ENCODE measurements at places on chromosomes 3 and 15. TPM values are rescaled to one million over a fixed set of nuclear protein-coding genes. Genes with fewer than 3 reads are reported as not detected.

DNA sequence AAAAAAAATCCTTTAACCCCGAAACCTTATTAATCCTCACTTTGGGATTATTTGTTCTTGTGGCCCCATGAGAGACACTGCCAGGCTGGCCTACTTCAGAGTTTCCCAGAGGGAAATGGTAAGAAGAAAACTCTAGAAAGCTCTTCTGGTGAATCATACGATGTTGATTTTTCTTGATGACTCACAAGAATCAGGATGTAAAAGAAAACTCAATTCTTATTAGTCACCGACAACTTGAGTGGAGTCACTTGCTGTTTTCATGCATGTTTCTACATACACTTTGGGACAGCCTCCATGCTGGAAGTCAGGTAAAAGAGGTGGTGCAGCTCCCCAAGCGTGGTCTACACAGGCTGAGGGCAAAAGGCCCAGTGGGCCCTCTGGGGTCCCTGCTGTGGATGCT lies 42.8 kb downstream of the MYO5C start:
- no peaks in the 10 kb centered on the region for H3K27me3 ChIP-seq
- no peak overlapping the region for H3K27ac ChIP-seq
- H3K36me3 ChIP-seq, result no peaks in the 10 kb centered on the region
- no peak for DNase-seq
- peaks cover 8% of the 10 kb centered on the region for H3K4me1 ChIP-seq

DNA sequence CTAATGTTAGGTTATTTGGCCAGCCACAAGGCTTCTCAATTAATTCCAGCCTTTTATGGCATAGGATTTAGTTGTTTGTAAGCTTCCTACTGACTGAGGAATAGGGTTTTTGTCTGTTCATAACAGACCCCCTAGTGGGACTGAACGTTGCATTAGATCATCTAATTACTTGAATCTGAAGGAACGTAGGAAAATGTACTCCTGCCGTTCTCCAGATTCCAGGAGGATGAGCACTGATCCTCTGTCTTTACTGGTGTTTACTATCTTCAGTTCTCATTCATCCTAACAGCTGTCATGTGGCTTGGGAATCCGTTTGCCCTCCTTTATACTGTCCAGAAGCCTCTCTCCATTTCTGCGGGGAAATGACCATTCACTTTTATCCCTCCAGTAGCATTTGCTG lies 52.7 kb downstream of the RAD54L2 start:
- H3K36me3 ChIP-seq, result peaks cover 31% of the 10 kb centered on the region
- no peak for DNase-seq
- no peaks in the 10 kb centered on the region for H3K27me3 ChIP-seq
- peaks cover 3% of the 10 kb centered on the region for H3K4me1 ChIP-seq

GRCh38 chr15:69543681-69544364 lies 91.2 kb downstream of the RPLP1 start:
- H3K27me3 ChIP-seq, result no peaks in the 10 kb centered on the region
- H3K36me3 ChIP-seq, result no peaks in the 10 kb centered on the region
- DNase-seq, result no peak
- H3K27ac ChIP-seq, result no peak overlapping the region

GRCh38 chr3:130975251-130975650 lies 51.4 kb downstream of the ASTE1 start:
- H3K27ac ChIP-seq, result no peak overlapping the region
- peaks cover 59% of the 10 kb centered on the region for H3K36me3 ChIP-seq
- no peak overlapping the region for H3K4me3 ChIP-seq

DNA sequence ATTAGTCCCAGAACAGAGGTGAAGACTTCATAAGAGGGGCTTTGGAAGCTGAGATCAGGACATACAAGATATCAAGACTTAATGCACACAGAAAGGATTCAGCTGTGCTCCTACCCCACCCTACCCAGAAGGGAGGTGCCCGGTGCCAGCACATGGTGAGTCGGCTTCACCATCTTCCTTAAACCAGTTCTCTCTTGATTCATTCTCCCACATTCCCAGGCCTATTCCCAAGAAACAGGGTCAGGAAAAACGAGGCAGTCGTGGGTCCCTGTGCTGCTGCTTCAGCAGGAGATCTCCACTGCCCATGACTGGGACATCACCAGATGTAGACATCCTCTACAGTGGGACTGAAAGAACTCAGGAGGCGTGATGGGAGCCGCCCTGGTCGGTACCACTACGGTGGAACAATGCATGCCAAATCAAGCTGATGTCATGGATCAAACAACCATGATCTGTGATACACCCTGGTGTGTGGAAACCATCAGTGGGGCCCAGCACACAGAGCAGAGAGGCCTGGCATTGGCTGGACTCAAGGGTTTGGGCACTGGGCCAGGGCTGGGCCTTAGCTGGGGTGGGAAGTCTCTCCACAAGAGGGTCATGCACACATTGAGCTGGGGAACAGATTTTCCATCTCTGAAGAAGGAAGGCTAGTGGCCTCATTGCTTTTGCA lies 41.9 kb downstream of the CCDC12 start:
- H3K36me3 ChIP-seq, result peaks cover 47% of the 10 kb centered on the region
- DNase-seq, result no peak
- peaks cover 74% of the 10 kb centered on the region for H3K4me1 ChIP-seq
- H3K4me3 ChIP-seq, result no peak overlapping the region

DNA sequence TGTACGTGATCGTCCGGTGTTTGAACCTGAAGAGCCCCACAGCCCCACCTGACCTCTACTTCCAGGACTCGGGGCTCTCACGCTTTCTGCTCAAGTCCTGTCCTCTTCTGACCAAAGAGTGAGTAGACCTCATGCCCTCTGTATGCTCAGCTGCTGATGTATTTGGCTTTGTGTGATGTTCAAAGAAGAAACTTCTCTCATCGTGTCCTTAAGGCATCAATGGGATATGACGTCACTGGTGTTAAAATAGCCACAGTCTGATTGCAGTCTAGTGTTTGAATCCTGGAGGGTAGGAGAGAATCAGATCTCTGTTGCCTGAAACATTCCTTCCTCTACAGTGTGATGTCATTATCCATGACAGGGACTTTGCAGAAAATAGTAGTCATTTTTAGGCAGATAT lies 28.1 kb downstream of the ABHD2 start:
- no peak overlapping the region for H3K4me3 ChIP-seq
- peaks cover 12% of the 10 kb centered on the region for H3K4me1 ChIP-seq
- DNase-seq, result no peak
- H3K36me3 ChIP-seq, result peaks cover 61% of the 10 kb centered on the region
- H3K27ac ChIP-seq, result no peak overlapping the region
- no peaks in the 10 kb centered on the region for H3K27me3 ChIP-seq

DNA sequence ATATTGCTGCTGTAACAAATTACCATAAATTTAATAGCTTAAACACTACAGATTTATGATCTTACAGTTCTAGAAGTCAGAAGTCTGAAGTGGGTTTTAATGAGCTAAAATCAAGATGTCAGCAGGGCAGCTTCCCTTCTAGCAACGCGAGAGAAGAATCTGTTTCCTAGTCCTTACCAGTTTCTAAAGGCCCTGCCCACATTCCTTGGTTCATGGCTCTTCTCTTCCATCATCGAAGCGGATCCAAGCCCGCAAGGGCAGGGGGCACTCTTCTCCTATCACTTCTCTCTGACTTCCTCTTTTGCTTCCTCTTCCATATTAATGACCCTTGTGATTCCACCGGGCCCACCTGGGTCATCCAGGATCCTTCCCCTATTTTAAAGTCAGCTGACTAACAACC lies 16.1 kb downstream of the MINDY4B start:
- peaks cover 2% of the 10 kb centered on the region for H3K27me3 ChIP-seq
- no peak overlapping the region for H3K4me3 ChIP-seq
- H3K4me1 ChIP-seq, result no peaks in the 10 kb centered on the region
- no peak for DNase-seq
- no peak overlapping the region for H3K27ac ChIP-seq

- DNase-seq, result no peak
- no peaks in the 10 kb centered on the region for H3K27me3 ChIP-seq
- H3K4me1 ChIP-seq, result no peaks in the 10 kb centered on the region
- no peak overlapping the region for H3K4me3 ChIP-seq
- H3K36me3 ChIP-seq, result peaks cover 13% of the 10 kb centered on the region
Measured at GRCh38 chr3:129502641-129503408, 25.6 kb upstream of the RHO start.

DNA sequence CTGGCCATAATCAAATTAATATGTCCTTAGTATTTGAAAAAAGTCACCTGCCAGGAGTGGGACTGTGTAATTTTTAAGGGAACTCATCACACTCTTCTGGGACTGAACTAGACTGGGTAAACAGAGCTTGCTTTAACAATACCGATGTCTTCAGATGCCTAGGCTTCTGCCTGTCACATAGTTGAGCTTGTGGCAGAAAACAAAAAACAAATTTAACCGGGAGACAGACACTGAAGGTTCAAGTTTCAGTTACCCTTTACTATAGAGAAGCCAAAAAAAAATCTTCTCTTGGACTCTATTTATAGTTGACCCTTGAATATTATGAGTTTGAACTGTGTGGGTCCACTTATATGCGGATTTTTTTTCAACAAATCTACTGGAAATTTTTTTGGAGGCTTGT lies 10.8 kb downstream of the PPP1R2 start:
- H3K4me3 ChIP-seq, result no peak overlapping the region
- peaks cover 53% of the 10 kb centered on the region for H3K4me1 ChIP-seq
- peaks cover 45% of the 10 kb centered on the region for H3K36me3 ChIP-seq
- H3K27ac ChIP-seq, result peak overlapping the region; percentile 16
- DNase-seq, result no peak

- no peak overlapping the region for H3K4me3 ChIP-seq
- no peak for DNase-seq
- no peaks in the 10 kb centered on the region for H3K27me3 ChIP-seq
- no peaks in the 10 kb centered on the region for H3K36me3 ChIP-seq
Measured at GRCh38 chr15:58951388-58952007, 18.0 kb upstream of the SLTM start.

GRCh38 chr3:170062068-170062467 lies 24.3 kb downstream of the GPR160 start:
- peaks cover 4% of the 10 kb centered on the region for H3K4me1 ChIP-seq
- no peak overlapping the region for H3K4me3 ChIP-seq

- no peak overlapping the region for H3K4me3 ChIP-seq
- H3K27me3 ChIP-seq, result no peaks in the 10 kb centered on the region
- DNase-seq, result no peak
- H3K36me3 ChIP-seq, result peaks cover 9% of the 10 kb centered on the region
Measured at GRCh38 chr15:40696228-40696627, 1.3 kb downstream of the RAD51 start.

- peak; percentile 92 for DNase-seq
- peak overlapping the region; percentile 30 for H3K4me3 ChIP-seq
- H3K36me3 ChIP-seq, result peaks cover 88% of the 10 kb centered on the region
- H3K27me3 ChIP-seq, result no peaks in the 10 kb centered on the region
- H3K4me1 ChIP-seq, result peaks cover 100% of the 10 kb centered on the region
- H3K27ac ChIP-seq, result peak overlapping the region; percentile 82
Measured at GRCh38 chr3:52253314-52254304, 8.1 kb downstream of the PPM1M start.

- H3K27me3 ChIP-seq, result peaks cover 12% of the 10 kb centered on the region
- no peak for DNase-seq
- no peak overlapping the region for H3K27ac ChIP-seq
- H3K4me3 ChIP-seq, result no peak overlapping the region
- peaks cover 24% of the 10 kb centered on the region for H3K4me1 ChIP-seq
- H3K36me3 ChIP-seq, result no peaks in the 10 kb centered on the region
Measured at GRCh38 chr15:41489641-41490040, 4.0 kb upstream of the ITPKA start.

DNA sequence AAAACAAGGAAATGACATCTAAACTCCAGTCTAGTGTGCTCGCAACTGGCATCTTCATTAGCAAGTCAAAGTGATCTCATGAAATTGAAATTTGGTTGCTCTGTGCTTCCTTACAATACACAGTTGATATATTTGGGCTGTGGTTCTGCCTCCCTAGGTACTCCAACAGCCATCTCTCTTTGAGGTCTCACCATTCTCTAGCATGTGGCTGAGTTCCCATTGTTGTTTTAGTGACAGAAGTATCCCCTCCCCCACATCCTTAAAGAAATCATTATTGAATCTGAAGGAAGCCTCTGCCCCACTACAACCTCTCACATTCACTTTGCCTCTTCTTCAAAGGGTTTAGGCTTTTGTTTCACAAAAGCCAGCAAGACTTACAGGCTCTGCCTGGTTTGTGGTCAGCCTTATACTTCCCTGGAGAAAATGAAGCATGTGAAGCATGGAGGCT lies 516.5 kb downstream of the NLGN1 start:
- no peak for DNase-seq
- H3K4me1 ChIP-seq, result no peaks in the 10 kb centered on the region
- no peak overlapping the region for H3K4me3 ChIP-seq
- no peaks in the 10 kb centered on the region for H3K27me3 ChIP-seq
- H3K27ac ChIP-seq, result no peak overlapping the region

- no peaks in the 10 kb centered on the region for H3K4me1 ChIP-seq
- no peak overlapping the region for H3K4me3 ChIP-seq
- no peak overlapping the region for H3K27ac ChIP-seq
Measured at GRCh38 chr15:51227940-51228732, 110.3 kb downstream of the CYP19A1 start.

- no peak overlapping the region for H3K27ac ChIP-seq
- H3K27me3 ChIP-seq, result no peaks in the 10 kb centered on the region
- peaks cover 9% of the 10 kb centered on the region for H3K36me3 ChIP-seq
- peaks cover 11% of the 10 kb centered on the region for H3K4me1 ChIP-seq
- no peak overlapping the region for H3K4me3 ChIP-seq
- no peak for DNase-seq
Measured at GRCh38 chr3:150414258-150414657, 6.2 kb downstream of the TSC22D2 start.

DNA sequence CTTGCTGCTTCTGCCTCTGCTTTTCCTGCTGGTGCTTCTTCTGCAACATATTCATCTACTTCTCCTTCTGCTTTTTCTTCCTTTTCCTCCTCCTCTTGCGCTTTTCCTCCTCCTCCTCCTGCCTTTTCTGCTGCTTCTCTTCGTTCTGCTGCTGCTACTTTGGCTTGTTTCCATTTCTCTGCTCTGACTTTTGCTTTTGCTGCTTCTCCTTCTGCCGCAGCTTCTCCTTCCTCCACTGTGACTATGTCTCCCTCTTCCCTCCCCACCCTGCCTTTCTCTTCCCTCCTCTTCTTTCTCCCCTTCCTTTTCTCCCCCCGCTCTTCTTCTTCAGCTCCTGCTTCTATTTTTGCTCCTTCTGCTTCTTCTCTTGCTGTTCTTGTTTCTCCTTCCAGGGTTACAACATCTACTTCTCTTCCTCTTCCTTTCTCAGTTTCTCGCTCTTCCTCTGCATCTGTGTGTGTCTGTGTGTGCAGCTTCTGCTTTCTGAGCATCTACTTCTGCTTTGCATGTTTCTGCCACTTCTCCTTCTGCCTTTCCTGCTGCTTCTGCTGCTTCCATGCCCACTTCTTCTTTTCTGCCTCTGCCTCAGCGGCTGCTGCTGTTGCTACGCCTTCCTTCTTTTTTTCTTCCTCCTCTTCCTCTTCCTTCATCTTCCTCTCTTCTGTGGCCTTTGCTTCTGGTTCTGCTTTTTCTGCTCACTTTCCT lies 51.4 kb downstream of the FAM43A start:
- peaks cover 11% of the 10 kb centered on the region for H3K27me3 ChIP-seq
- H3K27ac ChIP-seq, result no peak overlapping the region

REC114 gene
- total RNA-seq, result not detected

TTLL13 gene
- 0.63 TPM for total RNA-seq

MAGI1 gene
- not detected for total RNA-seq

WDR93 gene
- total RNA-seq, result not detected

BFSP2 gene
- not detected for total RNA-seq

ADCY5 gene
- total RNA-seq, result not detected

CHDH gene
- 0.31 TPM for total RNA-seq

RBPMS2 gene
- not detected for total RNA-seq

ARIH2 gene
- total RNA-seq, result 182 TPM

SST gene
- total RNA-seq, result not detected

PLD1 gene
- 0.22 TPM for total RNA-seq
